GM04504 (cell line): ENCODE measurements at places on chromosomes 5 and 9.

DNA sequence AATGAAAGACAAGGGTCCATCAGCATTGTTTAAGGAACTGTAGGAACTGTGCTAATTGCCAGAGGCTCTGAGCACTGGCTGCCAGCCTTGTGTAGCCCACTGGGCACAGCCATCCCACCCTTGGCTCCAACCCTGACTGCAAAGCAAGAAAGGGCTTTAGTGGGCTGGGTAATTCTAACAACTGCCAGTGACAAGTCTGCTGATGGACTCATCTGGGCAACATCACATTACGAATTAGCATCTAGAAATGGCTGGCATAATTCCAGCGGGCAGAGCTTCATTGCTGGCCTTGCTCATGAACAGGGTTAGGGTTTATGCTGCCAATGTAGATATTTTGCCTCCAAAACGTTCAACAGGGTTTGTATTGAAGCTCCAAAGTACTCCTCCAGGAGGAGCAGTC lies 326.9 kb downstream of the ARHGEF28 start:
- DNase-seq, result no peak

GRCh38 chr5:151622367-151623088 lies 31.4 kb upstream of the FAT2 start:
- no peak for DNase-seq

GRCh38 chr5:78567617-78568016 lies 81.0 kb downstream of the LHFPL2 start:
- no peak for DNase-seq

GRCh38 chr5:143314659-143315058 lies 88.8 kb downstream of the NR3C1 start:
- DNase-seq, result peak; percentile 44

DNA sequence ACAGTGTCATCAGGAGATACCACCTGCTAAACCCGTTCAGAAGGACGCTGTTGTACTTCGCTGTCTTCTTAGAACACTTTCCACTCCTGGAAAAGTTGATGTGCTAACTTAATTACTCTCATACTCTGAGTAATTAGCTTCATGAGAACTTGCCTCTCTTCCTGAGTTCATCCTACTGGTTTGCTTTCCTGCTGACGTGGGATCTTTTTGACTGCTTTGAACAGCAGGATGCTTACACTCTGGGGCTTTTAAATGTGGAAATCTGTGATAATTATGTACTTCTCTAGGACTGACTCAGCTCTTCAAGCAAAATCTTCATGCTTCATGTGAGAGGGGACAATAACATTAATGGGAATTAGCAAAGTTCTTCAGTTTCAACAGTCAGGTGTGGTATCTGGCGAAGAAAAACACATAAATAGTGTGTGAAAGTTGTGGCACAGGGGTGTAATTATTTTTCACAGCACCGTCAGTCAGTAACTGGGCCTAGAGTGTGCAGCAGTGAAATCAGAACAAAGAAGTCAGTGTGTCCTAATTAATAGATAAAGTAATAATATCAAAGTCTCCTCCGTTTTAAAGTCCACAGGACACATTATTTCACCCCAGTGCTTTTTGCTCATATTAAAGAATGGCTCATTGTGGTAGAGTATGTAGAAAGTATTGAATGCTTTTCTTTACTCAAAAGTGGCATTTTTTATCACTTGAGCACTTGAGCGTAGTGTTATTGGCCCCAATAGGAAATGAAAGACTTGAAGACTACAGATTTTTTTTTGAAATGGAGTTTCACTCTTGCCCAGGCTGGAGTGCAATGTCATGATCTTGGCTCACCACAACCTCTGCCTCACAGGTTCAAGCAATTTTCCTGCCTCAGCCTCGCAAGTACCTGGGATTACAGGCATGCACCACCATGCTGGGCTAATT lies 140.9 kb upstream of the DMRT1 start:
- no peak for DNase-seq

GRCh38 chr9:100472788-100473275 lies at the start of gene TMEFF1:
TMEFF1 (plus strand) TSS chr9:100473149; CDS start chr9:100473545, 396 bp downstream.
- no peak for DNase-seq

- DNase-seq, result no peak
These were observed 132.0 kb downstream of the SEC61B start for GRCh38 chr9:99354104-99354503.

GRCh38 chr5:3127423-3127911 lies 376.0 kb upstream of the IRX2 start:
- no peak for DNase-seq

DNA sequence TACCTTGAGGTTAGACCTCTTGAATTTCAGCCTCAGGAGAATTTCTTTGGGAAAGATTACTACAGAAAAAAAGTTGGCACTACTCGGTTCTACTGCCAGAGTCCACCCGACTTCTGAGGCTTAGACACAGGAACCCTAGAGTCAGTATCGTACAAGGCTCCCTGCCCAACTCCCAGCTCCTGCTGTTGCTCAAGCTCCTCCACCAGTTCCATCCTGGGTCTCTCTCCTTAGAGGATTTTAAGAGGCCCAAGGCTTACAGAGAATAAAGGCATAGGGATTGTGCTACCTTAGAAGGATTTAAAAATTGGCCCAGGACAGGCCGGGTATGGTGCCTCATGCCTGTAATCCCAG lies 29.0 kb upstream of the SSBP2 start:
- DNase-seq, result no peak

- no peak for DNase-seq
These were observed 1.0 kb upstream of the FBXW11 start for GRCh38 chr5:172007175-172008110.

DNA sequence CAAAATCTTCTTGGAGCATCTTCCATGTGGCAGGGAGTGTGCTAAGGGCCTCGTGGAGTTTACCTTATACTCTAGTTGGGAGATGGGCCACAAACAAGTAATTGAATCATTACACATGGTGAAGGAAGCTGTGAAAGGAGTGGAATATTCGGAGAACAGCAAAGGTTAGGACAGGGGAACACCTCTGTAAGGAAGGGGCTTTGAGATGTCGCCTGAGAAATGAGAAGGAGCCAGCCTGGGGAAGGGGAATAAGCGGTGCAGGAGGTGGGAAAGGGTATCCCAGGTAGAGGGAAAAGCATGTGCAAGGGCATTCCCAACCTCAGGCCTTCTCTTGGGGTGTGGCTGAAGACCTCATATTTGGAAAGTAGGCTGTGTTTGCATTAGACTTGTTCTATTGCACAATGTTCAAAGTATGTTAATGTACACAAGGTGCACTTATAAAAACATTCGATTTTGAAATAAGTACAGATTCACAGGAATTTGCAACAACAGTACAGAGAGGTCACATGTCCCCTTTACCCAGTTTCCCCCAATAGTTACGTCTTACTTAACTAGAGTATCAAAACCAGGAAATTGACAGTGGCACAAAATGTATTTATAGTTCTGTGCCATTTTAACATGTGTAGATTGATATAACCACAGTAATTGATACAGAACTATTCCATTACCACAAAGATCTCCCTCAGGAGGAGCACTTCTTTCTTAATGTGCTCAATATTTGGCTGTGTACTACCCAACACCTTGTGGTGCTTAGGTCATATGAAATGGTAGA lies 2.4 kb upstream of the STOM start:
- DNase-seq, result no peak

GRCh38 chr5:56648460-56649034 lies 166.8 kb upstream of the MAP3K1 start:
- no peak for DNase-seq

DNA sequence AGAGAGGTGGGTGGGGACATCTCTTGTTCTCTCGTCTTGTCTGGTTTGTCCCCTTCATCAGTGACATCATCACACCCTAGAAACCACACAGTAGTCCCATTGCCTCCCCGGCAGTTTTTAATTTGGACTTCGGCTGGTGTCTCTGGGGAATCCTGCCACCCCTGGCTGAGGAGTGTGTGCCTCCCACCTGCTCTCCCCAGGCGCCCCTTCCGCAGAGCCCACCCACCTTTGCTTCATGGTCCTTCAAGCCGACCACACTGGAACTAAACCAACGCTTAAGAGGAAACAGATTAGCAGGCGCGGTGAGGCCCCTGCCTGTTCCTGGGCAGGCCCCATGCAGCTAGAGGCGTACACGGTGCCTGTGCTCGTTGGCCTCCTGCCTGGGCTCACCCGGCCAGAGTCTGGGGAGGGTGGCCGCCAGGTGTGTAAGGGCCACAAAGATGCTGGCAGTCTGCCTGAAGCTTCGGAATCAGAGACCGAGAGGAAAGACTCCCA lies 107.6 kb upstream of the SPRY4 start:
- no peak for DNase-seq

- DNase-seq, result no peak
These were observed 78.6 kb downstream of the TLE1 start for GRCh38 chr9:81610740-81611107.

GRCh38 chr5:75660678-75661465 lies 49.6 kb downstream of the ANKDD1B start:
- no peak for DNase-seq
